Nasal cavity respiratory epithelium epithelial cell of viscerocranial mucosa (primary cell): ENCODE measurements at places on chromosomes 13 and 19. TPM values are rescaled to one million over a fixed set of nuclear protein-coding genes. Genes with fewer than 3 reads are reported as not detected.

NLRP12 gene
- under 0.01 and 0.07 TPM in 2 replicates for total RNA-seq

ZNF580 gene
- 3.1 and 4.6 TPM in 2 replicates for total RNA-seq

YJEFN3 gene
- total RNA-seq = 0.43 TPM in 1 of 2 replicates, not detected in the other

CATSPERD gene
- not detected in 2 replicates for total RNA-seq

ZNF578 gene
- 2.1 and 5.8 TPM in 2 replicates for total RNA-seq

CYP4F8 gene
- not detected in 2 replicates for total RNA-seq

PLVAP gene
- not detected in 2 replicates for total RNA-seq

MATK gene
- total RNA-seq = under 0.01 and 0.57 TPM in 2 replicates

HIPK4 gene
- total RNA-seq = under 0.01 and 0.07 TPM in 2 replicates

FXYD5 gene
- total RNA-seq = 13.0 and 18.0 TPM in 2 replicates

LRRC8E gene
- total RNA-seq = 18.1 and 28.7 TPM in 2 replicates

ZNF534 gene
- under 0.01 and 0.07 TPM in 2 replicates for total RNA-seq

RGL3 gene
- total RNA-seq = 0.21 TPM in 1 of 2 replicates, not detected in the other

CPB2 gene
- not detected in 2 replicates for total RNA-seq

RFPL4AL1 gene
- not detected in 2 replicates for total RNA-seq

OR10H1 gene
- total RNA-seq = not detected in 2 replicates

ZNF66 gene
- 1.7 and 3.3 TPM in 2 replicates for total RNA-seq

MAST1 gene
- under 0.01 and 0.28 TPM in 2 replicates for total RNA-seq

NCAN gene
- total RNA-seq = under 0.01 TPM in 1 of 2 replicates, not detected in the other

KLK3 gene
- total RNA-seq = not detected in 2 replicates

KLK6 gene
- 2.5 and 3.4 TPM in 2 replicates for total RNA-seq

ATP1A3 gene
- total RNA-seq = under 0.01 and 0.14 TPM in 2 replicates

ARHGAP45 gene
- 4.6 and 4.8 TPM in 2 replicates for total RNA-seq

FAM216B gene
- not detected in 2 replicates for total RNA-seq

ZNF665 gene
- 2.7 and 6.5 TPM in 2 replicates for total RNA-seq

SGCG gene
- 0.28 and 7.5 TPM in 2 replicates for total RNA-seq

ZNRF4 gene
- total RNA-seq = not detected in 2 replicates

PROZ gene
- not detected in 2 replicates for total RNA-seq

CGB5 gene
- total RNA-seq = not detected in 2 replicates

CD33 gene
- total RNA-seq = not detected in 2 replicates

GPC6 gene
- 0.34 and 20.2 TPM in 2 replicates for total RNA-seq

LDLR gene
- total RNA-seq = 184 and 234 TPM in 2 replicates

C1QTNF9 gene
- total RNA-seq = not detected in 2 replicates

ODAD3 gene
- total RNA-seq = 0.07 TPM in 1 of 2 replicates, not detected in the other

CEACAM20 gene
- not detected in 2 replicates for total RNA-seq

CGB8 gene
- total RNA-seq = not detected in 2 replicates

LENG8 gene
- total RNA-seq = 14.7 and 52.6 TPM in 2 replicates

PSG6 gene
- total RNA-seq = not detected in 2 replicates

OLFM2 gene
- total RNA-seq = 1.7 and 20.1 TPM in 2 replicates

ZNF540 gene
- total RNA-seq = under 0.01 and 0.43 TPM in 2 replicates

MPHOSPH8 gene
- total RNA-seq = 19.5 and 29.9 TPM in 2 replicates

LEUTX gene
- not detected in 2 replicates for total RNA-seq

OXGR1 gene
- not detected in 2 replicates for total RNA-seq

ZNF284 gene
- 1.7 and 3.3 TPM in 2 replicates for total RNA-seq

TNNT1 gene
- total RNA-seq = 23.2 and 27.6 TPM in 2 replicates

SIGLEC8 gene
- not detected in 2 replicates for total RNA-seq

SLC25A41 gene
- 0.21 TPM in 1 of 2 replicates, not detected in the other for total RNA-seq

ZNF333 gene
- total RNA-seq = 12.2 and 12.3 TPM in 2 replicates

STOML3 gene
- total RNA-seq = not detected in 2 replicates

LGALS14 gene
- total RNA-seq = not detected in 2 replicates

PRR22 gene
- 0.34 and 0.50 TPM in 2 replicates for total RNA-seq

OR7A5 gene
- total RNA-seq = not detected in 2 replicates

SPACA4 gene
- total RNA-seq = 0.21 TPM in 1 of 2 replicates, not detected in the other
